Activated T-helper 1 cell treated with anti-CD3 and anti-CD28 coated beads, Interleukin-12 subunit alpha, Interleukin-12 subunit beta, Interleukin-2, Interleukin-4 antibody, amounts not matched to agents 30 ng/mL and 10 ng/mL and 1 ng/mL, durations not matched to agents 14 hours and 24 hours and 36 hours (primary cell): ENCODE measurements at places on chromosomes 1 and 21. TPM values are rescaled to one million over a fixed set of nuclear protein-coding genes. Genes with fewer than 3 reads are reported as not detected.

Gene UTP11
- 106 and 108 TPM in 2 replicates for total RNA-seq

Gene CHRNB2
- not detected in 2 replicates for total RNA-seq

GRCh38 chr21:36927719-36928117, 38.8 kb downstream of the HLCS start:
- no peak overlapping the region for H3K27ac ChIP-seq
- peaks cover 9% of the 10 kb centered on the region for H3K4me1 ChIP-seq
- H3K4me3 ChIP-seq = no peak overlapping the region
- DNase-seq = peak; percentile 47

Gene EFNA3
- 2.8 and 3.0 TPM in 2 replicates for total RNA-seq

GRCh38 chr1:21072721-21073120, 104.0 kb downstream of the EIF4G3 start:
- no peak overlapping the region for H3K4me3 ChIP-seq
- H3K27ac ChIP-seq = no peak overlapping the region
- peaks cover 15% of the 10 kb centered on the region for H3K4me1 ChIP-seq

DNA sequence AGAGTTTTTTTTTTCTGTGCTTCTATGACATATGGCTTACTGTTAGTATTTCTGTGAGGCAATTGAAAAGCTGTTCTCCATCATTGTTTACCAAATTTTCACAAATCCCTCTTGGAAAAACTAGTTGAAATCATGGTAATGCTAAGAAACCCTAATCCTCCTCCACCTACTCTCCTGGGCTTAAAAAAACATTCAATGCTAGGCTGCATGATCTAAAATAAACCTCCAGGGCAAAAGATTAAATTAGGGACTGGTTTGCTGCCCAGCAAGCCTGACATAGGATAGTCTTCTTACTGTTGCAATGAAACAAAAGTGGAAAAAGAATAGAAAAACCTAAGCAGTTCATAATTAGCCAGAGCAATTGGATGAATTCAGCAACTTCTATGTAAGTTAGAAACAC, 16.1 kb downstream of the C1orf52 start:
- no peak overlapping the region for H3K4me3 ChIP-seq
- H3K27ac ChIP-seq = no peak overlapping the region
- no peaks in the 10 kb centered on the region for H3K27me3 ChIP-seq
- H3K4me1 ChIP-seq = peaks cover 11% of the 10 kb centered on the region
- no peak for DNase-seq

- H3K4me1 ChIP-seq = no peaks in the 10 kb centered on the region
- H3K27ac ChIP-seq = no peak overlapping the region
- no peak for DNase-seq
- no peaks in the 10 kb centered on the region for H3K36me3 ChIP-seq
- no peak overlapping the region for H3K4me3 ChIP-seq
- H3K27me3 ChIP-seq = peaks cover 6% of the 10 kb centered on the region
These were observed 10.1 kb upstream of the CPT2 start for GRCh38 chr1:53186533-53186932.

DNA sequence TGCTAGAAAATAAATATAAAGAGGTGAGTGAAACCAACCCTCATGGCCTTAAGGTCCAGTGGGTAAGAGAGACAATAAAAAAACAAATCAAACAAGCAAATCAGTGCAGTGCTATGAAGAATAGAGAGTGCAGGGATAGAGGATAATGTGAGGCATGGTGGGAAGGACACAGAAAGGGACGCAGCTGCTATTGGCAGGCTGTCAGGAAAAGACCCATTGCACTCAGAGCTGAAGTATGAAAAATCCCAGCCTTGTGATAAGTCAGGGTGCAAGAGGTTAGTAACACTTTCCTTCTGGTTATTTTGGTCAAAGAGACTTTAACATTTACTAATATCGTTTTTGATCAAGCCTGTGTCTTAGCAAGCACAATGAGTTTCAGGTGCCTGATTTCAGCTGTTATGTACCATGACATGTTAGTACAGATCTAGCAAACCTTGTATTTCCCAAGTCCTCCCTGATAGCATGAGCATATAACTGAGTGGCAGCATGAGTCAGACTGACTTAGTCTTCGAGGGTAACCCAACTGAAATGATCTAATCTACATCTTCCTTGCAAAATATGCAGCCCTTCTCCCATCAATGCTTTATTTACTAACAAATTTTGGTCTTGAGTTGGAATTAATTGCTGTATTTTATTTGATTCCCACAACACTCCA, 31.7 kb downstream of the CHML start:
- no peaks in the 10 kb centered on the region for H3K36me3 ChIP-seq
- H3K4me3 ChIP-seq = no peak overlapping the region
- no peak for DNase-seq
- H3K4me1 ChIP-seq = peaks cover 7% of the 10 kb centered on the region
- no peaks in the 10 kb centered on the region for H3K27me3 ChIP-seq

Gene S100A8
- total RNA-seq = not detected in 2 replicates

DNA sequence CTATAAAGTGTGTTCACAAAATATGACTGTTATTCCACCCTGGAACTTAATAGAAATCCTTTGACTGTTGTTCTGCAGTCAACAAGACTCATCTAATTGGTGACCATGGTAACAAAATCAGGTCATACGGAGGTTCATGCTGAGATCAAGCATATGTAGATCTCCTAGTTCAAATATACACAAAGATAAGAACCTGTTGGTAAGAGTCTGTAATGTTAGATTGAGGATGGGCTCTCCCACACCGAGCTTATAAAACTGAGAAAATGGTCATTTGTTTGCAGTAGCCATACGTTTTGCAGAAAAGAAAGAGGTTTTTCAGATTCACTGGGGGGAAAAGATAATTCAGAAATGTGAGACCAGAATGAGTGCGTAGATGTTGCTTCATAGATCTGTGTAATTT, 468.1 kb downstream of the RPS6KC1 start:
- DNase-seq = no peak
- H3K4me3 ChIP-seq = no peak overlapping the region
- peaks cover 2% of the 10 kb centered on the region for H3K27me3 ChIP-seq
- no peak overlapping the region for H3K27ac ChIP-seq
- no peaks in the 10 kb centered on the region for H3K4me1 ChIP-seq

Gene TTLL7
- 0.15 and 0.29 TPM in 2 replicates for total RNA-seq

Gene MLLT11
- 3.5 and 3.7 TPM in 2 replicates for total RNA-seq

GRCh38 chr1:170891872-170892271, 43.5 kb upstream of the MROH9 start:
- no peaks in the 10 kb centered on the region for H3K36me3 ChIP-seq
- no peaks in the 10 kb centered on the region for H3K4me1 ChIP-seq
- no peak overlapping the region for H3K27ac ChIP-seq
- H3K27me3 ChIP-seq = peaks cover 2% of the 10 kb centered on the region

- no peak overlapping the region for H3K27ac ChIP-seq
- no peaks in the 10 kb centered on the region for H3K36me3 ChIP-seq
- no peaks in the 10 kb centered on the region for H3K4me1 ChIP-seq
- no peak overlapping the region for H3K4me3 ChIP-seq
These were observed 39.0 kb upstream of the DIPK1A start for GRCh38 chr1:93000291-93000690.

DNA sequence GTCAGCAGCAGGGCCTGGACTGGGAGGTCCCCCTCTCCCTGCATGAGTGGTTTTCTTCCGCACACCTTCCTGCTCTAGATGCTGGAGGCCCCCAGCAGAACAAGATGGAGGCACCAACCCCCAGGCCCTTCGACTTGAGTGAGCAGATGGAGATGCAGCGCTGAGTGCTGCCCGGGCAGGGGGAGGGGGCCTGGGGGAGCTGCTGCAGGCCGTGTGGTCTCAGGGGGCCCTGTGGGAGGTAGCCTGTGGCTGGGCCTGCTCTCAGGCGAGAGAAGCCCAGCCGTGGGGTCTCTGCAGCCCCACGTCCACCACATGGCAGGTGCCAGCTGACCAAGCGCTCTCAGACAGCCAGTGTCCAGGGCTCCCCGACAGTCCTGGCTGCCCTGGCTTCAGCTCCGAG, 1.2 kb upstream of the FAAP20 start:
- no peaks in the 10 kb centered on the region for H3K36me3 ChIP-seq
- DNase-seq = no peak
- H3K27ac ChIP-seq = no peak overlapping the region
- H3K4me3 ChIP-seq = no peak overlapping the region

Gene RGS8
- not detected in 2 replicates for total RNA-seq

DNA sequence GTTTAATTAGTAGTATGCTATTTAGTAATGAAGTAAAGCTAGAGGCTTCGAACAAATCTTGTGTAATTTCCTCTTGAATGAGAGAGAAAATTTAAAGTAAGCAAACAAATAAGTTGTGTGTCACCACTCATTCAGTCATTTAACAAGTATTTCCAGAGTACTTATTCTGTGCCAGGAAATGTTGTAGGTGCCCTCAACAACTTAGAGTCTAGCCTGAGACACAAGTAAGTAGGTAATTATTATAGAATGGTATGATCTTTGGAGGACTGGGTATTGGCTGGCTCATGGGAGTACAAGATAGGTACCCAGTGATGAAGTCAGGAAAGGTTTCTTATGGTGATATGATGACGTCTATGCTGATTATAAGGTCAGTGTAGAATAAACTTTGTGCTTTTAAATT, 17.4 kb upstream of the METTL18 start:
- H3K36me3 ChIP-seq = peaks cover 27% of the 10 kb centered on the region
- H3K27me3 ChIP-seq = no peaks in the 10 kb centered on the region
- no peak for DNase-seq
- no peak overlapping the region for H3K27ac ChIP-seq
- no peak overlapping the region for H3K4me3 ChIP-seq

- no peak for DNase-seq
- H3K4me1 ChIP-seq = no peaks in the 10 kb centered on the region
- no peaks in the 10 kb centered on the region for H3K36me3 ChIP-seq
- no peak overlapping the region for H3K4me3 ChIP-seq
These were observed 106.4 kb downstream of the CTH start for GRCh38 chr1:70517444-70517843.

GRCh38 chr21:45964649-45965048, 16.9 kb upstream of the COL6A1 start:
- H3K27ac ChIP-seq = no peak overlapping the region
- no peaks in the 10 kb centered on the region for H3K4me1 ChIP-seq
- DNase-seq = no peak
- no peak overlapping the region for H3K4me3 ChIP-seq
- H3K36me3 ChIP-seq = no peaks in the 10 kb centered on the region
- H3K27me3 ChIP-seq = peaks cover 18% of the 10 kb centered on the region

GRCh38 chr1:244730934-244731434, 78.1 kb downstream of the DESI2 start:
- H3K4me1 ChIP-seq = peaks cover 12% of the 10 kb centered on the region
- DNase-seq = no peak
- peaks cover 32% of the 10 kb centered on the region for H3K27me3 ChIP-seq
- H3K4me3 ChIP-seq = peak overlapping the region; percentile 73
- H3K27ac ChIP-seq = no peak overlapping the region

DNA sequence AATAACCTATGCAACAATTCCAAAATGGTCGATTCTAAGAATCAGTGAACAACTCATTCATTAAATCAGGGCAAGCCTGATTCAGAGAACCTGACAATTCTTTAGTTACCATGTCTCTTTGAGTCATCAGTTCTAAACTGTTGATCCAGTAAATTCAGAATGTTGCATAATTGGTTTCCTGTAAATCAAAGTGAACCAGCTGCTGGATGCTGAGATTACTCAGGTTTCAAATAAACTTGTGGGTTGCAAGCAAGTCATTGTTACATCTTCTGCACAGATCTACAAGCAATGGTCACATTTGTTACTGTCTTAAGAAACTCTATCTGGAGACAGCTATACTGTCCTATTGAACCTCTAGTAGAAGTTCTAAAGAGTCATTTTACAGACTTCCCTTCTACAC, 16.5 kb downstream of the PLA2G2D start:
- H3K4me3 ChIP-seq = no peak overlapping the region
- H3K27me3 ChIP-seq = peaks cover 2% of the 10 kb centered on the region

GRCh38 chr1:2535455-2535854, 5.4 kb upstream of the HES5 start:
- no peaks in the 10 kb centered on the region for H3K4me1 ChIP-seq
- no peaks in the 10 kb centered on the region for H3K36me3 ChIP-seq
- DNase-seq = no peak
- peaks cover 22% of the 10 kb centered on the region for H3K27me3 ChIP-seq

GRCh38 chr1:222582099-222582774, 7.5 kb downstream of the TAF1A start:
- no peak overlapping the region for H3K4me3 ChIP-seq
- no peak overlapping the region for H3K27ac ChIP-seq
- no peaks in the 10 kb centered on the region for H3K27me3 ChIP-seq
- peaks cover 34% of the 10 kb centered on the region for H3K36me3 ChIP-seq
- H3K4me1 ChIP-seq = peaks cover 15% of the 10 kb centered on the region

Gene TFF3
- not detected in 2 replicates for total RNA-seq

Gene C1orf94
- total RNA-seq = not detected in 2 replicates

Gene SLC16A4
- total RNA-seq = 0.16 and 0.39 TPM in 2 replicates

Gene VANGL2
- total RNA-seq = not detected in 2 replicates

DNA sequence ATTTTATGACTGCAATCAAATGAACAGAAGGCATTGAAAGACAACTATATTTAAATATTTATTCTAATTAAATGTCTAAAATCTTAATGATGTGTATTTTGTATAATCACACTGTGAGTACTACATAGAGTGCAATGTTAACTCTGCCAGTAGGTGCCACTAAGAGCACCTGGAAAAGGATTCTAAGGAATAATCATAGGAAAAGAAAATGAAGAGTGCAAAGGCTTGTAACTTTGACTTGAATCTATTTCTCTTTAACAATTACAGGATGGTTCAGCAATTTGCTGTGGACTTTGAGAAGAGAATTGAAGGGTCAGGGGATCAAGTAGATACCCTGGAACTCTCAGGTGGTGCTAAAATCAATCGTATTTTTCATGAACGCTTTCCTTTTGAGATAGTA, 200.4 kb downstream of the DNM3 start:
- H3K4me3 ChIP-seq = no peak overlapping the region
- peaks cover 3% of the 10 kb centered on the region for H3K27me3 ChIP-seq
- no peak overlapping the region for H3K27ac ChIP-seq
- peaks cover 6% of the 10 kb centered on the region for H3K4me1 ChIP-seq
- H3K36me3 ChIP-seq = no peaks in the 10 kb centered on the region

- no peak overlapping the region for H3K27ac ChIP-seq
- peak; percentile 21 for DNase-seq
- no peak overlapping the region for H3K4me3 ChIP-seq
- H3K36me3 ChIP-seq = no peaks in the 10 kb centered on the region
- peaks cover 30% of the 10 kb centered on the region for H3K4me1 ChIP-seq
These were observed 34.6 kb downstream of the DNTTIP2 start for GRCh38 chr1:93844262-93845045.

- no peaks in the 10 kb centered on the region for H3K36me3 ChIP-seq
- peaks cover 33% of the 10 kb centered on the region for H3K27me3 ChIP-seq
- H3K4me3 ChIP-seq = no peak overlapping the region
- no peak overlapping the region for H3K27ac ChIP-seq
- DNase-seq = no peak
These were observed 1.2 kb downstream of the PLA2G4A start for GRCh38 chr1:186829686-186830587.

DNA sequence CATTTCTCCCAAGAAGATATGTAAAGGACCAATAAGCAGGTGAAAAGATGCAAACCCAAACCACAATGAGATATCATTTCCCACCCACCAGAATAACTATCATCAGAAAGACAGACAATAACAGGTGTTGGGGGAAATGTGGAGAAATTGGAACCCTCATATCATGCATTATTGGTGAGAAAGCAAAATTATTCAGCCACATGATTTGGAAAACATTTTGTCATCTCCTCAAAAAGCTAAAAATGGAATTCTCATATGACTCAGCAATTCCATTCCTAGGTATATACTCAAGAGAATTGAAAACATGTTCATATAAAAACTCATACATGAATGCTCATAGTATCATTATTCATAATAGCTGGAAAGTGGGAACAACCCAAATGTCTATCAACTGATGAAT, 25.1 kb upstream of the RNF186 start:
- no peaks in the 10 kb centered on the region for H3K4me1 ChIP-seq
- no peak overlapping the region for H3K4me3 ChIP-seq
- H3K27me3 ChIP-seq = peaks cover 14% of the 10 kb centered on the region
- DNase-seq = no peak
- H3K27ac ChIP-seq = no peak overlapping the region

Gene CSMD2
- total RNA-seq = not detected in 2 replicates
